Right kidney (tissue), 9 donors: ENCODE measurements at places on chromosomes 13 and 19.

DNA sequence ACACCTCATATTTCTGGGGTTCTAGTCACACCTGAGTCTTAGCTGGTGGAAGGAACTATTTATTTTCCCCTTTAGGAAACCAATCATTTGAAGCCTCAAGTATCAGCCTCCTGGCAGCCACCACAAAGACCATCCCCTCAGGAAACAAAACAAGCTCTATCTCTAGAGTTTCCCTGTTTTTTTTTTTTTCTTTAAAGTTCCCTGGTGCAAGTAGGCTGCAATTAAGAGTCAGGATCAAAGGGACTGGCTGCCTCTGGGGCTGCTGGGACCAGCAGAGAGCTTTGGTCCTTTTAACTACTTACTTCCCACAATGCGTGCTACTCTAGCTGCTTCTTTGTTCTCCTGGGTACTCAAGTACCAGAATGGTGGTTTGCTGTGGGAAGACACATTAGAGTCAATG is 11.4 kb downstream of the MBNL2 start:
- DNase-seq, result no peak

GRCh38 chr19:55487924-55488687 is at the start of gene SSC5D:
SSC5D (plus strand) TSS chr19:55488436; CDS start chr19:55488590, 154 bp downstream.
- peak; percentile 30 for DNase-seq

- peak; percentile 35 for DNase-seq
Observed at GRCh38 chr19:31353833-31354232, 4.6 kb upstream of the TSHZ3 start.

DNA sequence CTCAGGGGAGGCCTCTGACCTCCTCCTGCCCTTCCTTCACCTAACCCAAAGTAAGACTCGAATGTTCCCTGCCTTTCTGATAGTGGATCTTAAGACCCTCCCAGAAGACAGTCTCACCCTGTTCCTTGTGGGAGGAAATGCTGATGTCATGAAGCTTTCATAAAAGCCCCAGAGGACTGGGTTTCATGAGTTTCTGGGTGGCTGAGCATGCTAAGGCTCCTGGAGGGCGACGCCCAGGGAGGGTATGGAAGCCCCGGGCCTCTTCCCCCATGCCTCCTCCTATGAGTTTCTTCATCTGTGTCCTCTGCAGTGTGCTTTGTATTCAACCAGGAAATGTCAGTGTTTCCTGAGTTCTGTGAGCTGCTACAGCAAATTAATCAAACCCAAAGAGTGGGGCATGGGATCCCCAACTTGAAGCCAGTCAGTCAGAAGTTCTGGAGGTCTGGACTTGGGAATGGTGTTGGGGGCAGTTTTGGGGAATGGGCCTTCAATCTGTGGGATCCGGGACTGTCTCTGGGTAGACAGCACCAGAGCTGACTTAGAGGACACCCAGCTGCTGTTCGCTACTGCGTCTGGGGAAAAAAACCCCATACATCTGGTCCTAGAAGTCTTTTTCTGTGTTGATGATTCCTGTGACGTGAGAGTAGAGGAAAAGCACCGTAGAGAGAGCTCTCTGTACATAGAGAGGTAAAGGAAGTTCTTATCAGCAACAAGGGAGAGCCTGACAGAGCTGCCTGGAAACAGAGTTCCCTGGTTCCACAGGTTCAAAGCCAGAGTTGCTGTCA is 2.0 kb upstream of the LILRB2 start:
- no peak for DNase-seq

DNA sequence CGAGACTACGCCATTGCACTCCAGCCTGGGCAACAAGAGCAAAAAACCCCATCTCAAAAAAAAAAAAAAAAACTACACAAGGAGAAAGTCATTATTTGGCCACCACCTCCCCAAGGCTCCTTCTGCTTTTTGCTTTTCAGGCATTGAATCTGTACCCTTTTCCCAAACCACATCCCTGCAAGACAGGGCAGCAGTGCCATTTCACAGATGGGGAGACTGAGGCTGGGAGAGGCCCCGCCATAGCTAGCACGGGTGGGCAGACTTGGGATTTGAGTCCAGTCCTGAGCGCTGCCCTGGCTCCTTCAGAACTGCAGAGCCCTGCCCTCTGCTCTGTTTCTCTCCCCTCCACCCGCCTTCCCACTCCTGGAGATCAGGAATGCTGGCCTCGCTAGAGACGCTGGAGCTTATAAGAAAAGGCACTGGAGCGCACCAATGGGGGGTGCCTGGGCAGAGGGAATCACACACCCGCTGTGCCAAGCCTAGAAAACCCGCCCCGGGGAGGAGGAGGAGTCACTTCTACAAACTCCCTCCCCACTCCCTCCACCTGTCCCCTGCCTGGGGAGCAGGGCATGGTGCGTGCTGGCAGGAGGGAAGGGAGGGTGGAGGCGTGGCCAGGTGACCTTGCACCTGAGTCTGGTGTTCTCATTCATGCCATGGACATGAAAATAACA is 17.6 kb downstream of the TJP3 start:
- DNase-seq, result peak; percentile 37

- no peak for DNase-seq
Observed at GRCh38 chr19:27720155-27720554, 1492.8 kb downstream of the UQCRFS1 start.

DNA sequence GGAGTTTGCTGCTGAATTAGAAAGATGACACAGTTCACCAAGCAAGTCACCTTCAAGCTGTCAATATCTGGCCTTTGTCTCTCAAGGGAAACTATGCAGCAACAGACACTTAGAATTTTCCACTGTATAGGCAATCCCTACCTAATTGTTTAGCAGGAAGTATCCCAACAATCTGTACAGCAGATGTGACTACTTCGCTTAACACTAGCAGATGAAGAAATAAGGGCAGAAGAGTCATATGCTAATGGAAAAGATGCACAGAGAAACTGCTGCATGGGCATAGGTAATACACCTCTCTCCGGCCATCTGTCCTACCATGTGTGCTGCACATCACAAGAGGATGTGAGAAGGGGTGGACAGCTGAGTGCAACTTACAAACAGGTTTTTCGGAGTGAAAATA is 851.2 kb downstream of the PCDH9 start:
- DNase-seq, result no peak

- DNase-seq, result no peak
Observed at GRCh38 chr13:84823528-84823927, 941.3 kb upstream of the SLITRK1 start.
